ENCODE measurements at places on chromosomes 3 and 15.
A peak's percentile ranks its signal among the peaks of the same experiment; 100 is the strongest.

DNA sequence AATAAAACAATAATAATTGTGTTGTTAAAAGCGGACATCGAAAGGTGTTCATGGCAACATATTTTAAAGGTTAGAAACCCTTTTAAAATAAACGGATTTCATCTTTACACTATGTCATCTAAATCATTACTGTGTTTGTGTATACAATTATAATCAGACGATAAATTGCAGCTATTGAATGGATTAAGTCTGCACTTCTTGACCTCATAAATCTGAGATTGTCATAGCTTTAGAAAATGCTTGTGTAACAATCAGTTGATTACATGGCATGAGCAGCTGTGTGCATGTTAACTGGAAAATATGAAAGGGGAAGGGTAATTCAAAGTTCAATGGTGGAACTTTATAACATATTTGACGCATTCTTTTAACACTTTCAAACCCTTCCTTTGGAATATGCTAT is 152.4 kb upstream of the MDFIC2 start:
- no peak for DNase-seq

- no peak for DNase-seq
Measured at GRCh38 chr3:103085465-103085864, 650.6 kb downstream of the ZPLD1 start.

DNA sequence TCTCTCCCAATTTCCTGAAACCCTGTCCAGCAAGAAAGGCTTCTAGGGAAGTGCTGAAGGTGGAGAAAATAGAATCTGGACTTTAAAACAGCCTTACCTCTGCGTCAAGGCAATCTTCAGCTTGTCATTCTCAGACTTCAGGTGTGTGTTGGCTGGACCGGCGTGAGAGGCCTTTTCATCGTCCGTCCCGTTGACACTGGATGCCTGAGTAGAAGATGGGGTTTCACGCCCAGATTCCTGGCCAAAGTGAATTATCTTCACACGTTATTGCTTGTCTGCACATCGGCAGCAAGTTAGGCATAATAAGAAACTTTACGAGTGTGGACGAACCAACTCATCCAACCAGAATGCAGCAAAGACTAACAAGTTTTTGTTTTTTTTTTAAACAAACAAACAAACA is 49.5 kb downstream of the WHAMM start:
- DNase-seq, result no peak

- peak; percentile 59 for DNase-seq
Measured at GRCh38 chr3:13574798-13575451, 26.0 kb downstream of the FBLN2 start.

DNA sequence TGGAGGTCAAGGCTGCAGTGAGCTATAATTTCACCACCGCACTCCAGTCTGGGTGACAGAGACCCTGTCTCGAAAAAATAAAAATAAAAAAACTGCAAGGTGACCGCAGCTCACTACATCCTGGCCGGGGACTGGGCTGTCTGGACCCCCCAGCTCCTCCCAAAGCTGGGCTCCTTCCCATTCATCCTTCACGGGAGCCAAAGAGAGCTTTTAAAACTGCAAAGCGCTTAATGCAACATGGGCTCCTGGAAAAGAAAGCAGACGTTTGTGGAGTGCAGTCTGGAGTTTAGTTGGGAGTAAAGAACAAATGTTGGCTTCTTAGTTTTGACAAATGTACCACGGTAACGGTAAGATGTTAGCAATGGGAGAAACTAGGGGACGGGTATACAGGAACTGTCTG is 12.1 kb downstream of the PLXND1 start:
- DNase-seq, result no peak

- DNase-seq, result no peak
Measured at GRCh38 chr15:67927501-67928168, 87.8 kb upstream of the RNU6-1 start.

GRCh38 chr3:127206154-127206553 is 13.2 kb downstream of the PRR23E start:
- DNase-seq, result no peak
